GM12891 (cell line): ENCODE measurements at places on chromosomes 7 and 10.
A peak's percentile ranks its signal among the peaks of the same experiment; 100 is the strongest.

GRCh38 chr7:156703773-156704482 is 63.4 kb downstream of the RNF32 start:
- DNase-seq = peak; percentile 6

- no peak for DNase-seq
These were observed 56.2 kb downstream of the CC2D2B start for GRCh38 chr10:95963991-95964389.

- DNase-seq = no peak
These were observed 21.3 kb upstream of the CLDN4 start for GRCh38 chr7:73809467-73809951.

- DNase-seq = peak; percentile 77
These were observed 2.2 kb upstream of the ANTXRL start for GRCh38 chr10:46284286-46285229.

DNA sequence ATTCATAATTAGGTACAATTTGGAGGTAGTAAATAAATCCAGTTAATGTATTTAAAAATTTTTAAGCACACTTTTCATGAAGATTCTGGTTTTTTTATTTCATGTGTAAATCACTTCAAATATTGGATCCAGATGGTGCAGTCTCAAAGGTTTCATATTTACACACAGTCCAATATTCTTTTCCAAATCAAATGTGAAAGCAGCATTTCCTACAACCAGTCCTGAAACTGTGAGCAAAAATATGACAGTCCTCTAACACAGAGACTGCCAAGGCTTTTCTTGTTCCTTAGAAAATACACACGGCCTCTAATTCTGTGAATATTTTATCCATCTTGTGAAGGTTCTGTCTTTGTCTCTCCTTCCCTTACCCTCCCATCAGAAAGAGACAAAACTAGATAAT is 645.9 kb downstream of the ARL4A start:
- DNase-seq = no peak

GRCh38 chr7:88020953-88021665 is 87.1 kb downstream of the ADAM22 start:
- no peak for DNase-seq

GRCh38 chr7:151658778-151659177 is 139.1 kb upstream of the RHEB start:
- DNase-seq = no peak

- DNase-seq = no peak
These were observed 462.2 kb upstream of the NRP1 start for GRCh38 chr10:33796680-33797079.

GRCh38 chr10:25758041-25758457 is 176.0 kb upstream of the MYO3A start:
- peak; percentile 8 for DNase-seq

- no peak for DNase-seq
These were observed 100.7 kb downstream of the NKX6-2 start for GRCh38 chr10:132685101-132685891.

GRCh38 chr7:127632276-127632910 is 14.5 kb upstream of the PAX4 start:
- DNase-seq = no peak

DNA sequence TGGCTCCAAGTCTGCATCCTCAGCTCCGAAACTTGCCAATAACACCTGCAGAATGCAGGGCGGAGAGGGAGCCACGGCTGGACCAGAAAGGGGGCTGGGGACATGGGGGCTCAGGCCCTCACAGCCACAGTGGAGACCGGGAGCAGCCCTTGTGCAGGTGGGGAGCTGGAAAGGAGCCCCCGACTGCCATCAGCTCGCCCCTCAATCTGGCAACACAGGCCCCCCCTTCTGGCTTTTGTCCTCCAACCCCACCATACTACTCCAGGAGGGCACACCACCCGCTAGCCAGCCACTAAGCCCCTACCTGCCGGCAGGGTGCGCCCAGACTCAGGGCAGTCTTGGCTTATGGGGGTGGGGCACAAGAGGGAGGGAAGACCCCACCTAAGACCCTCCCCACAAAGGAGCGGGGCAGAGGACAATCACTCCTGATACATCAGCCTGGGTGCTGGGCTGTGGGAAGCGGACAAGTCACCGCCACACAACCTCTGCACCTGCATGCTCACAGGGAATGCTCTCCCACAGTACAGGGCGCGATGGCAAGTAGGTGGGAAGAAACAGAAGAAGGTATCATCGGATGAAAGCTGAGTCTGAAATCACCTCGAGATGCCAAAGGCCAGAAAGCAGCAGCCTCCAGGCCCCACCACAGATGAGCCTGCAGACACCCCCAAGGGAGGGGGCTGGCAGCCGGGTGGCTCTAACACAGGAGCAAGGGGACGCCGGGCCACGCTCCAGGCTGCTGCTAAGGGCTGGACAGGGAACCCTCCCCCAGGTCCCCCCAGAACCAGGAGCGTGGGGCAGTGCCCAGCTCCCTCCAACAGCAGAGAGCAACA is 265.3 kb downstream of the ELFN1 start:
- no peak for DNase-seq

DNA sequence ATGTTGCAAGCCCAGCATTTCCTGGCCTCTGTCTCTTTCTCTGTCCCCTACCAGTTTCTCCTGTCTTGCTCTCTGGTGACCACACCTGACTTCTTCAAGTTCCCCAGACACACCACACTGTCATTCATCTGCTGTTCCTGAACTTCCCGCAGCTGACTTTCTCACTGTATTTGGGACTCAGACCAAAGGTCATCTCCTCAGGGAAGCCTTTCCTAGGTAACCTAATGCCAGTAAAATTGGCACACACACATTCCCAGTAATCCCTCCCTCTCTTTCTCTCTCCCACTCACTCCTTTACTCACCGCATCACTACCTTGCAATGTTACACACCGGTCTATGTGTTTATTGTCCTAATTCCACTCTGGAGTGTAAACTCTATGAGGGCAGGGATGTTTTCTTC is 81.7 kb downstream of the ELMO1 start:
- no peak for DNase-seq
